Stimulated activated CD4-positive, alpha-beta T cell treated with anti-CD3 and anti-CD28 coated beads, TNF-alpha, amount 100 ng/mL, for 48 hours (primary cell): ENCODE measurements at places on chromosomes 7 and 10.

- no peak for DNase-seq
These were observed 72.3 kb downstream of the FAS start for GRCh38 chr10:89062861-89063260.

GRCh38 chr10:3622845-3623621 is 162.0 kb downstream of the KLF6 start:
- peak; percentile 21 for DNase-seq

DNA sequence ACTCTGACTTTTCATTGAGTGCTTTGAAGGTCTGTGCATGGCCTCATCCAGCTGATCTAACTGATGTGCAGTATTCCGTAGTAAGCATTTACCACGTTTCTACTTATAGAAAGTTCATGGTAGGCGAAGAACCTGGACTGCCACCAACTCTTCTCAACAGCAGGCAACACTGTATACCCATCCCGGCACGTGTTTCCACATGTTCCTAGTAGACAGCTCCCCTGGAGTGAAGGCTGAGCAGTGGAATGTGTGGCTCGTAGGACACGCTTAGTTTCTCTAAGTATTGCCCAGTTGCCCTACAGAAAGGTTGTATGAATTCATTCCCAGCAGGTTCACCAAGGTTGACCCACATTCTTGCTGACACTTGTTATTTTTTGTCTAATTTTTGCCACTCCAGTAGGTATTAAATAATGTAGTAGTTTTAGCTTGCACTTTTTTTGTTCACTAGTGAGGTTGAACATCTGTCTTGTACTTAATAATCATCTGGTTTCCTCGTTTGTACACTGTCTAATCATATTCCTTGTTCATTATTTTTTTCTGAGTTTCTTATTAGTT is 15.2 kb downstream of the PROSER2 start:
- DNase-seq, result no peak

DNA sequence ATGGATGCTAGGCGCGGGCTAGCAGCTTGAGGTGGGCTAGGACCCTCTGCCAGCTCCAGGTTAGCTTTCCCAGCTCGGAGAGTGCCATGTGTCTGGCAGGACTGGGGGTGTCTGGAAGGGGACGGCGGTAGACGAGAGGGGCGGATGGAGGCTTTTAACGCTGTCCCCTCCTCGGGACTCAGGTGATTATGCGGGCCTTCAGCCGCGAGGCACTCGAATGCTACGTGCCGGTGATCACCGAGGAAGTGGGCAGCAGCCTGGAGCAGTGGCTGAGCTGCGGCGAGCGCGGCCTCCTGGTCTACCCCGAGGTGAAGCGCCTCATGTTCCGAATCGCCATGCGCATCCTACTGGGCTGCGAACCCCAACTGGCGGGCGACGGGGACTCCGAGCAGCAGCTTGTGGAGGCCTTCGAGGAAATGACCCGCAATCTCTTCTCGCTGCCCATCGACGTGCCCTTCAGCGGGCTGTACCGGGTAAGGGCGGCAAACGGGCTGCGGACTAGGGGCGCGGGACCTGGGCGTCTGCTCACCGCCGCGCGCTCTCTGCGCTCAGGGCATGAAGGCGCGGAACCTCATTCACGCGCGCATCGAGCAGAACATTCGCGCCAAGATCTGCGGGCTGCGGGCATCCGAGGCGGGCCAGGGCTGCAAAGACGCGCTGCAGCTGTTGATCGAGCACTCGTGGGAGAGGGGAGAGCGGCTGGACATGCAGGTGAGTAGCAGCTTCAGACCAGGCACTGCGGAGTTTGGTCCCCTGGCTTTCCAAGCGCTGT is 1.1 kb downstream of the CYP26A1 start:
- DNase-seq, result no peak

DNA sequence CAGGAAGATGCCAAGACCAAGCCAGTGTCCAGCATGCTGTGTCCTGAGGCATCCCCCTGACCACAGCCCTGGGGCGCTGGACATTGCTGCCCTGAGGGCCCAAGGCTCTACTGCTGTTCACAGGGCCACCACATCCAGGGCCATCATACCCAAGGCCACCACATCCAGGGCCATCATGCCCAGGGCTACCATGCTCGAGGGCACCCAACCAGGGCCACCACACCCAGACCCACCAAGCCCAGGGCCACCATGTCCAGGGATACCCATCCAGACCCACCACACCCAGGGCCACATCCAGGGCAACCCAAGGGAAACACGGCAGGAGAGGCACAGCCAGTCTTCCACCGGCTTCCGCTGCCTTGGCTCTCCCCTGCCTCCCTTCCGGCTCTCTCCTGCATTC is 17.1 kb downstream of the STK32C start:
- no peak for DNase-seq

GRCh38 chr10:125012851-125013528 is 71.1 kb downstream of the ZRANB1 start:
- no peak for DNase-seq

DNA sequence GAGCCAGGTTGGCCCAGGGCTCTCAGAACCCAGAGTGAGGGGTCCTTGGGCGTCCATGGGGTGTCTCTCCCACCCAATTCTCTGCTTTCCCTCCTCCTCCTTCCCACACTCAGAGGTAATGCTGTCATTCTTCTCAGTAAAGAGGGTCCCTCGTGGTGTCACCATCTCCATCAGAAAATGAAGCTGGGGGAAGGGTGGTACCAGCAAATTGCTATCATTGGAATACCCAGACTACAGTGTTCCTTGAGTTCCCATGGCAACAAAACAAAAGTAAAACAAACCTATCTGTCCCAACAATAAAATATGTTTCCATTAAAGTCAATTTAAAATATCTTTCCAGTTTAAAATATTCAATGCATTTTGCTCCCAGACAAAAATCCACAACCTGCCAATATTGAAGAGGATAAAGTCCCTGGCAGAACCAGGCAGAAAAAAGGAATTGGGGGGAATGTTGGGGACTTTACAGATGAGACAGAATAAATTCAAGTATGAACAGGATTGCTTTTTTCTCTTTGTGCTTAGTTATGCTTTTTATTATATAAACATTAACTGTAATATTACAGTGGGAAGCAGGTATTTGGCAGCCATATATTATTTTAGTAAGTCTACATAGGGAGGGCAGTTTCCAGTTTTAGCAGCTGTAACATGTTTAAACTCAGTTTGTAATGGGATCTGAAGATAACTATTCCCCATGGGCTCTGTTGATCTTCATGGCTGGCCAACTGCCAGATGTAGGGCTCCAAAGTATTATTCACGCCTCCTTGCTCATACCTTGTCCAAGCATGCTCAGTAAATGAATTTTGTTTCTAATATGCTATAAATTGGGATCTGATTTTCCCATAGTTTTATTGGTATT is 182.1 kb downstream of the ARID5B start:
- no peak for DNase-seq

GRCh38 chr10:103553743-103554487 is 60.4 kb downstream of the NEURL1 start:
- DNase-seq, result peak; percentile 22

DNA sequence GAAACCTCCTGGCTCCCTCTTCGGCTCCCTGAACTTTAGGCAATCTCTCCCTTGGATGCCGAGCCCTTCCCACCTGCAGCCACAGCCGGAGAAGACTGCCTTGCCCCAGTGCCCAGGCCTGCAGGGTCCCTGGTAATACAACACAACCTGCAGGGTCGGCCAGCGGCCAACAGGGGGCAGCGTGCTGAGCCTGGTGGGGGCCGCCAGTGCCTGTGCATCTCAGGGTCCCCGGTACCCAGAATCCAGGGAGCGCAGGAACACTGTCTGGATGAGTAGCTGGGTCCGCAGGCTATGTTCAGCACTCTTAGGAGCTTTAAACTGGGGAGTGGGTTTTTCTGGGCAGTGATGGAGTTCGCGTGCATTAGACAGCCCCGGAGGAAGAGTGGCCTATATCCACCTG is 17.5 kb upstream of the C10orf71 start:
- DNase-seq, result no peak

DNA sequence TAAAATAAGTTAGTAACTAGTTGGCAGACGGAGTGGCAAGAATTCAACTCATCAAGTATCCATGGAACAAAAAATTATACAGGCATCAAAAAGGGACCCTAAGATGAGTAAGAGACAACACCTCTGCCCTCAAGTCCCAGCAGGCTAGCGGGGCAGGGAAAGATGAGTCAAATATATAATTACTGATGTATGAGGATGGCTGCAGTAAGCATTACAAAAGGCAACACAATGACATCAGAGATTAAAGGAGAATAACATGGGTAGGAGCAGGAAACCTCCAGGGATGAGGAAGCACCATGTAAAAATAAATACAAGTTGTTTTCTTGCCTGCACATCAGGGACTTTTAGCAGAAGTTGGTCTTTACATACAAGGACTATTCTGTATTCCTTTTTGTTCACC is 49.4 kb downstream of the SCRN1 start:
- no peak for DNase-seq

- DNase-seq, result no peak
These were observed 33.6 kb downstream of the AOAH start for GRCh38 chr7:36690514-36691187.

DNA sequence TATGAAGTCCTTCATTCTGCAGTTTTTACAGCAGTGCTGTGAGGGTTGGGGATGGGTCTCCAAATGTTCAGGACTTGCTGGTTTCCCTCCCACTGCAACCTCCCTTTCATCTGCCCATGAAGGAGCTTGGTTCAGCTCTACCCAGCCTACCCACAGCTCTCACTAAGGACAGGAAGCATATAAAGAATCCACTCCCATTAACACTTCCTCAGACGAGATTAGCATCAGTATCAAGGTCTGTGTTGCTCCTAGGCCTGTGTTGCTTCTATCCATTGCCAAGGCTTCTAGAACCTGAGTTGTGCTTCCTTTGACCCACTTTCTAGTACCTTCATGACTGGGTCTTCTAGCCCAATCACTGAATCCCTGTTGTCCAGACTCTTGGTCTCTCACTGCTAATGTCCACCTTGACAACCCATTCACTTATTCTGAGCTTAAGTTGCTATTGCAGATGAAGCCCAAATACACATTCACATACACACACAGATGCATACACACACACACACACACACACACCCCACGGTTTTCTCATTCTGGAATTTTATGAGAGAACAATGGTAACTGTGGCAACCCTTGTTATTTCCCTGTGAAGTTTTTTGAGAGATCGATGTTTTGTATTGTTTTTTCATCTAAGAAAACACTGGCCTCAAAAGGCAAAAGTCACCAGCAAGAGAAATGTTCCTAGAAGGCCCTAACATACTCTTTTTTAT is 248.1 kb downstream of the MTERF1 start:
- no peak for DNase-seq

DNA sequence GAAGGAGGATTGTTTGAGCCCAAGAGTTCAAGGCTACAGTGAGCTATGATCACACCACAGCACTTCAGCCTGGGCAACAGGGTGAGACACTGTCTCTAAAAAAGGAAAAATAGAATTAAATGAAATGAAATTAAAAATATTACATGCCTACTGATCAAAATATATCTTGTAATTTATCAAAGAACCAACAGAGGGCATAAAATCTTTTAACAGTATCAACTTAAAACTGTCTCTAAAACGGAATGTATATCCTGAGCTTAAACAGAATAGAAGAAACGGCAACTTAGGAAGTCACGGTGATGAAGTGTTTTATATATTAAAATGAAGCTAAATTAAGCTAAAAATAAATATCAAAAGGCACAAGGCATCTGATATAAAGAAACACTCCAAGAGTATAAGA is 78.8 kb downstream of the MTPAP start:
- no peak for DNase-seq

- no peak for DNase-seq
These were observed 177.5 kb downstream of the HPSE2 start for GRCh38 chr10:99057936-99058690.

GRCh38 chr10:74887614-74888284 is 61.3 kb downstream of the KAT6B start:
- no peak for DNase-seq

GRCh38 chr7:93044147-93044810 is 73.5 kb downstream of the SAMD9 start:
- DNase-seq, result no peak

GRCh38 chr10:98569853-98570252 is 123.1 kb upstream of the HPS1 start:
- no peak for DNase-seq

DNA sequence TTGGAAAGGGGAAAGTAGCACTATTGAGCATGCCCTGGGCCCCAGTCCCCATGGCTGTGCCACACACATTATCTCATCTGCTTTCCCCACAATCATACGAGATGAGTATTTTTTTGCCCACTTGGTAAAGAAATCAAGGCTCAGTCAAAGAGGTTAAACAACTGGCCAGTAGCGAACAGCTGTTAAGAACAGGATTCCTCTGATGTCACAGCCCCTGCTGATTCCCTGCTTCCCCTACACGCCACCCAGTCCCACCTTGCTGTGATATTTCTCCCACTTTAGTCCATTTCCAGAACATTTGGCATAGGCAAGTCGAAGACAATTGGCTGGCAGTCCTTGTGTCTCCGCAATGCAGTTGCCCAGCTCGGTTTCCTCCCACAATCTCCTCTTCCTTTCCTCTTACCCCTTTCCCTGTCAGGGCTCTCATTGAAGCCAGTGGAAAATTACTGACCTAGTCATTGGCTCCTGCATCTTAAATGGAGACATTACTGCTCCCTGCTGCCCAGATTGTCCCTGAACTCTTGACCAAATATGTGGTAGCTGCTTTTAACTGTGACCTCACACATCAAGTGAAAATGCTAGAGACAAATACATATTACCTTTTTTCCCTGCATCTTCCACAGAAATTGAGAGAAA is 56.5 kb upstream of the EEPD1 start:
- no peak for DNase-seq

DNA sequence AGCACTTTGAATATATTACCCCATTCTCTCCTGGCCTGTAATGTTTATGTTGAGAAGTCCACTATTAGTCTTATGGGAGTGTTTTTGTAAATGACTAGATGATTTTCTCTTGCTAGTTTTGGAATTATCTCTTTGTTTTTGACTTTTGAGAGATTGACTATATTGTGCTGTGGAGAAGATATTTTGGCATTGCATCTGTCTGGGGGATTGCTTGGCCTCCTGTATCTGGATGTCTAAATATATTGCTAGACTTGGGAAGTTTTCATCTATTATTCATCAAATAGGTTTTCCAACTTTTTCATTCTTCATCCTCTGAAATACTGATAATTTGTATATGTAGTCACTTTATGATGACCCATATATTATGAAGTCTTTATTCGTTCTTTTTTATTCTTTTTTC is 277.1 kb upstream of the PCDH15 start:
- DNase-seq, result no peak

DNA sequence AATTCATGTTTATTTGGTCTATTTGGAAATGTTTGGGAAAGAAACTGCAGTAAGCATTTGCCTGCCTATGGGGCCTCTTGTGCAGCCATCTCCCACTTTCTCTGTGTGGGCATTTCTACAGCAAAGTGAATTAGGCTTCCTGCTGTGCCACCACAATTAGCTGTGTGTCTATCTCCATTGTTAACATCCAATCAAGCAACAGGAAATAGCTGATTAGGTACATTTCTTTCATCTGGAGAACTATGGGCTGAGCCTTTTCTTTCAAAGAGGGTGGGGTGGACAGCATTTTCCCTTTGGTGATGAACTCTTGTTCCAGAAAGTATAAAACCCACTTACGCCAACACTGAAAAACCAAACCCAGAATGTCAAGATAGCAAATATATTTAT is 640.0 kb downstream of the ACTR3B start:
- no peak for DNase-seq

GRCh38 chr7:129093867-129094456 is 39.1 kb upstream of the TNPO3 start:
- no peak for DNase-seq

- no peak for DNase-seq
These were observed 1.9 kb upstream of the OTUD1 start for GRCh38 chr10:23436983-23437382.

- no peak for DNase-seq
These were observed 86.9 kb downstream of the UBE2H start for GRCh38 chr7:129865925-129866201.

GRCh38 chr10:85791818-85792532 is 574.6 kb downstream of the GRID1 start:
- DNase-seq, result no peak

- DNase-seq, result no peak
These were observed 121.6 kb upstream of the KLF6 start for GRCh38 chr10:3906511-3907111.
